ENCODE measurements at places on chromosomes 1 and 21.

GRCh38 chr1:203425663-203425975 is 50.0 kb upstream of the PRELP start:
- DNase-seq = no peak

DNA sequence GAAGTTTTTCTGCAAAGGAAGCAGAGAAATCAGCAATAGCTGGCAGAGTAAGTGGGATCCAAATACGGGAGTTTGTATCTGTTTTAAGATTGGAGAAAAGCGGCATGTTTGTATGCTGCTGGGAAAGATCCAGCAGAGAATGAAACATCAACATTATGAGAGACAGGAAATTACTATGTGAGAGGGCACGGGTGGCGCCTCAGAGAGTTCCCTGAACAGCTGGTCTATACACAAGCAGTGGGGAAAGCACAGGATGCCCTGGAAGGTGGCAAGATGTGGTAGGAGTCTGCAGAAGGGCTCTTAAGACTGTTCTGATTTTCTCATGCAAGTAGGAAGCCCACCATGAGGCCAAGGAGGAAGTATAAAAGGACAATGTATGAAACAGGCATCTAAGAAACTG is 130.4 kb downstream of the RERE start:
- no peak for DNase-seq

- DNase-seq = no peak
These were observed 250.9 kb downstream of the MATN1 start for GRCh38 chr1:30472526-30472925.

GRCh38 chr1:231070758-231071444 is 30.8 kb upstream of the FAM89A start:
- DNase-seq = no peak

Measured in activated naive CD4-positive, alpha-beta T cell (primary cell).